Caki2 (cell line): ENCODE measurements at places on chromosomes 16 and 17. TPM values are rescaled to one million over a fixed set of nuclear protein-coding genes. Genes with fewer than 3 reads are reported as not detected.
A peak's percentile ranks its signal among the peaks of the same experiment; 100 is the strongest.

DNA sequence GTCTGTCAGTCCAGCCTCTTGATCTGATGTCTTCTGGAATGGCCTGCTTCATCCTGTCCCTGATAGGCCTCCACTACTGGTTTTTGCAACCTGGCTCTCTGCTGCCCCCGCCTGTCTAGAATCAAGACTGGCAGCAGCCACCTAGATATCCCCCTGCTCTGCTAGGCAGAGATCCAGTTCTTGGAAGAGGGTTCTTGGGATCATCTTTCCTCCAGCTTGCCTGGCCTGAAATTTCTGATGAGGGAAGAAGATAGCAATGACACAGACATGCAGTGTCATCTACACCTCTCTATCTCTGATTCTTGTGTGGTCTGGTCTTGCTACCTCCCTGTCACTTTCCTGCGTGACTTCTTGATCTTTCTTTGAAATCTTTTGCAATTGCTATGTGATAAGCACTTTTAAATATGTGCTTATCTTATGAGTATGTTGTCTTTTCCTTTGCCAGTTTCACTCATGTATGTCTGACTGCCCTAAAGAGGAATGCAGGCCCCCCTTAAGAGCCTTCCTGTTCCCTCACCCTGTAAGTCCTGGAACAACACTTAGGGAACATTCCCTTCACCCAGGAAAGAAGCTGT, 20.3 kb upstream of the NFATC3 start:
- peak; percentile 50 for DNase-seq

DNA sequence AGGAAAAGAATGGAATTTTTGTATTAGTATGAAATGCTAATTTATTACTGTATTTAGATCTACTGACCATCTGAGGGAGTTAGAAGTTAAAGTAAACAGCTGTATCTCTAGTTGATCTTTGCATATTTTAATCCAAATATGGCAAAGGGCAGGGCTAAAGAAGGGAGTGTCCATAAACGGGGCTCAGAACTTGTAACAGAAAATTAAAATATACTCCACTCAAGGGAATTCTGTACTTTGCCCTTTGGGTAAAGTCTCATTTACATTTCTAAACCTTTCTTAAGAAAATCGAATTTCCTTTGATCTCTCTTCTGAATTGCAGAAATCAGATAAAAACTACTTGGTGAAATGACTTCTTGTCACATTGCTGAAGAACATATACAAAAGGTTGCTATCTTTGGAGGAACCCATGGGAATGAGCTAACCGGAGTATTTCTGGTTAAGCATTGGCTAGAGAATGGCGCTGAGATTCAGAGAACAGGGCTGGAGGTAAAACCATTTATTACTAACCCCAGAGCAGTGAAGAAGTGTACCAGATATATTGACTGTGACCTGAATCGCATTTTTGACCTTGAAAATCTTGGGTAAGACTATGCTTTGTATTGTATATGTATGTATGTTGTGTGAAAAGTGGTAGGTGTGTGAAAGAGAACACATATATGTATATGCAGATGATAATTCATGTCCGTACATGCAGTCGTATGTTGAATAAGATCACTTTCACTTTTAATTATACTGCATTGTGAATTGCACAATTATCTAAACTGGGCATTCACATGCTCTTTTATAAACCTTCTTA, at the start of gene ASPA:
Gene ASPA, plus strand, starts transcription at position 186 of the 799 bp plus-strand sequence. Its CDS starts 163 bp downstream, at position 349.
- no peak for DNase-seq

GRCh38 chr17:74089380-74089779, 114.1 kb upstream of the RPL38 start:
- no peak for DNase-seq

DNA sequence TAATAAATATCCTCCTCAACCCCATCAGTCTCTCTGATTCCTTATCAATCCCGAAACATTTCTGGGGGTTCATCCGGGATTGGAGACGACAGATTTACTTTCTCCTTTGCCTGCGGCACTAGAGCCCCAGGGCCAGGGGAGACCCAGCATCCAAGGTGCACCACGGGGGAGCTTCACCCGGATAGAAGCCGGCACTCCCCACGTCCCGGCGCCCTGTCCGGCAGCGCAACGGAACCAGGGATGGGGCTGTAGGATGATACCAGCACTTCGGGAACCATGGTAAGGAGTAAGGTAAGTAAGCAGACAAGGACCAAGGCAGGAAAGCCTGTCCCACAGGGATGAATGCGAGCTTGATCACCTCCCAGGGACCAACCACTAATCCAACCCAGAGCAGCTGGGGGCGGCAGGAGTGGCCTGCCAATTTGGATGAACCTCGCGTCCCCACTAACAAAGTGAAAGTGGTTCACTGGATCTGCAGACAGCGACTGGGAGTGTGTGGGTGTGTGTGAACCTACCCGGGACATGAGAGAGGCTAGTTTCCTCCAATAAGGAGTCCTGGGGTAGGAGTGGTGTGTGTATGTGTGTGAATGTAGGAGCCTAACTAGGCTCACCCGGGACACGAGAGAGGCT, 11.9 kb downstream of the POLR3K start:
- DNase-seq: no peak

DNA sequence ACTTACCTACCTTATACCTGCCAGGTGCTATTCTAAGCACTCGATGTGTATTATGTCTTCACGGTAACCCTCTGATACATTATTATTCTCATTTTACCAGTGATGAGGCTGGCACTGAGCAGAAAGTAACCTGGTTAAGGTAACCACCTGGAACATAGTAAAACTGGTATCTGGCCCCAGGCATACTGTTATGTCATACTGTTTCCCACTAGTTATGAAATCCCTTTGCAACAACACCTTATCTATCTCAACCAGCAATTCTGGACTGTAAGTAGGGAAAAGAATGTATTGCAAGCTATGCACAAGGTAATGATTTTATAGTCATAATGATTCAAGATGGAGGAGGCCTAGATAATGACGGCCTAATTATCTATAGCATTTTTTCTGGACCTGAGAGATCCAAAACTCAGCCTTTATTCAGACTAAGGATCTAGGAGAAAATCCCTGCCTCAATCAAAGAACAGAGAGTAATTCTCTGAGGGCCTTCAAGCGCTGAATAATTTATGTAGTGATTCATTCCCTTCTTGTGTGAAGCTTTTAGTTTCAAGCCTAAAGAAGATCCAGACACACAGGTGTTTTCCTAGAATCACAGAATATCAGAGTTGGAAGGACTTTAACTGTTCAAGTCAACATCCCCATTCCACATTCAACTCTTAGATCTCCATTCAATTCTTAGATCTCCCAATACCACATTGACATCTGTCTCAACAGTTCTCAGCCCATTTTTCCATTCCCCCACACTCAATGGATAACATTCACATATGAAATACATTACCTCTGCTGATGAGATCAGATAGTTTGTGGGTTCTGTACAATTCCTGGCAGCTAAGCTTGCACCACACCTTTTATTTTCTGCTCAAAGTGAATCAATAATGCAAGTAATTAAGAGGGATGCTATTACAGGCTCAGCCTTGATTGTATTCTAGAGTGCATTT, 14.9 kb upstream of the MMD start:
- DNase-seq: no peak

DNA sequence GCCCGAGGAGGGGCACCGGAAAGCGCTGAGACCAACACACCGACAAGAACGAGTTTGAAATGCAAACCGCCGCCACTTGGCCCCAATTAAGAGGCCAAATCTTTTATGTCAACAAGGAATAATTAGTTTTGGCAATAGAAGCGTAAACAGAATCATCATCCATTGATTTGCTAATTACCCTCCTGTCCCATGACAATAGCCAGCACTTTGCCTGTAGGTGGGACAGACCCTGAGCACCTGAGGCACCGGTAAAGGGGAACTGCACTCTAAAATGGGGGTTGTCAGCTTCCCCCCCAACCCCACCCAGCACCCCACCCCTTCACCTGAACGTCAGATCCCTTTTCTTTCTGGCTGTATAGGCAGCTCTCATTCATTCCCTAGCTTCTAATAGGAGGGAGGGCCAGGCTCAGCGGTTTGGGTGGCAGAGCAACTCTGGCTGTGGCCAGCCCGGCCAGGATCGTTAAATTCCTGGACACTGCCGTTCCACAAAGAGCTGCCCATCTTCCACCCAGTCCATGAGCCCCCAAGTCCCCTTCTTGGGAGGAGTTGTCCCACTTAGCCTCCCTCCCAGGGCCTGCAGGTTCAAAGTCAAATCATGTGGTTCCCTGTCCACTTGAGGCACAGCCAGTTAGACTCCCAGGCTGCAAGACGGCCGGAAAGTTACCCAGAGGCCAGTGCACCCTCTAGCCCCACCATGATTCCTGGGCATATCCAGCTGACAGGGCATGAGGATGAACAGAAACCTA, 45.8 kb downstream of the WNT3 start:
- DNase-seq: no peak

DNA sequence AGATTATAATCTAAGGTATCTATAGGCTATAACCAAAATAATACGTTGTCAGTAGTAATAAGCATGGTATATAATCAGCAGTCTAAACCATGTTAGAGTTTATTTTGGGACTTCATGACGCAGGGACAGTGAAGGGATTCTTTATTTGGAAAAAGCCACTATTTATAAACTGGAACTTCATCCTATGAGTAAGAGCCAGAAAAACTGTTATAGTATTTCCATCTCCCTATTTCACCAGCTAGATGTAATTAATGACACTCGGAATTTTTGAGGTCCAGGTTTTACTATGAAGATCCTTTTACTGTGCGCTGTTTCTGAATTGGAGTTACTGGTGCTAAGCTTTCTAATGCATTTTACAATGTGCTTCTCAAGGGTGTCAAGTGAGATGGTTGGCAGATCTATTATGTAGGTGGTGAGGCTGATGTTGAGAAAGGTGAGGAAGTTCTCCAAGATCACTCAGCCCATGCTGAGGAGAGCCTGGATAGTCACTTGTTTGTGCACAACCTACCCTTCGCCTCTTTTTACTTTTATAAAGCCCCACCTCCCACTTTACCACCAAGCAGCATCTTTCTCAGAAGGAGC, 149.3 kb downstream of the MSI2 start:
- DNase-seq: no peak

DNA sequence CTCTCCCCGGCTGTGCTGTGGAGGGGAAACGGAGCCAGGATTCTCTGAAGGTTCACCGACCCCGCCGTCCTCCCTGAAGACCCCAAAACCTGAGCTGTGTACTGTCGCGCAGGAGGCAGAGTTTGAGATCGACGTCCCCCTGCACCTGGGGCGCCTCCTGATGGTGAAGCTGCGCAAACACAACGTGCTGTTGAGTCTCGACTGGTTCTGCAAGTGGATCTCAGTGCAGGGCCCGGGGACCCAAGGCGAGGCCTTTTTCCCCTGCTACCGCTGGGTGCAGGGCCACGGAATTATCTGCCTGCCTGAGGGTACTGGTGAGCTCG, 62.6 kb upstream of the TEKT1 start:
- no peak for DNase-seq

The KRTAP4-3 gene
- total RNA-seq: not detected in 2 replicates

The TNFRSF13B gene
- total RNA-seq: not detected in 2 replicates

The OR1F1 gene
- not detected in 2 replicates for total RNA-seq

The NUDT7 gene
- 7.1 and 25.3 TPM in 2 replicates for total RNA-seq

The B4GALNT2 gene
- total RNA-seq: 13.2 and 20.0 TPM in 2 replicates

The HIC1 gene
- total RNA-seq: not detected in 2 replicates

The CES3 gene
- 1.8 and 2.2 TPM in 2 replicates for total RNA-seq

The SLC4A1 gene
- total RNA-seq: not detected in 2 replicates

The ESRP2 gene
- total RNA-seq: not detected in 2 replicates
